ENCODE measurements at places on chromosomes 13 and 19.

DNA sequence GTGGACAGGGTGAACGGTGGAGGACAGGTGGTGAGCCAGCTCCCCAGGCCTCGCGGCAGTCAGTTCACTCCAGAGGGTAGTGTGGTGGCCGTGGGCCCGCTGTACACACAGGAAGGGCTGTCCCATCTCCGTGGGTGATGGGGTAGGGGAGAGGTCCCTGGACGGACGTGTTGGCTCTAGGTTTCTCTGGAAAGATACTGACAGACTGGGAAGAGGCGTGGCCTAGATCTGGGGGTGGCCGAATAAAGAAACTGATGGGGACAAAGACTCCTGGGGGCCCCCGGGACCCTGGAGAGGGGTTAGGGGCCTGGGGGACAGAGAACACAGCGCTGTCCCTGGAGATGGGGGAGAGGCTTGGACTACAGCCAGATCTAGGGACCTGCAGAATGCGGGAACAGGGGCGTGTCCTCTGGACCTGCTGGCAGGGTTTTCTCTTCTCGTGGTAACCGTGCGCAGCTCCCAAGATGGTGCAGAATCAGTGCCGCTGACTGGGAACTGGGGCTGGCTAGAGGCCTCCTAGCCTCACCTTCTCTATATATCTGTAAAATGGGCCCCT is 4.0 kb upstream of the PRAM1 start:
- no peak for DNase-seq

GRCh38 chr13:21117104-21117809 is 55.9 kb upstream of the LATS2 start:
- DNase-seq: no peak

DNA sequence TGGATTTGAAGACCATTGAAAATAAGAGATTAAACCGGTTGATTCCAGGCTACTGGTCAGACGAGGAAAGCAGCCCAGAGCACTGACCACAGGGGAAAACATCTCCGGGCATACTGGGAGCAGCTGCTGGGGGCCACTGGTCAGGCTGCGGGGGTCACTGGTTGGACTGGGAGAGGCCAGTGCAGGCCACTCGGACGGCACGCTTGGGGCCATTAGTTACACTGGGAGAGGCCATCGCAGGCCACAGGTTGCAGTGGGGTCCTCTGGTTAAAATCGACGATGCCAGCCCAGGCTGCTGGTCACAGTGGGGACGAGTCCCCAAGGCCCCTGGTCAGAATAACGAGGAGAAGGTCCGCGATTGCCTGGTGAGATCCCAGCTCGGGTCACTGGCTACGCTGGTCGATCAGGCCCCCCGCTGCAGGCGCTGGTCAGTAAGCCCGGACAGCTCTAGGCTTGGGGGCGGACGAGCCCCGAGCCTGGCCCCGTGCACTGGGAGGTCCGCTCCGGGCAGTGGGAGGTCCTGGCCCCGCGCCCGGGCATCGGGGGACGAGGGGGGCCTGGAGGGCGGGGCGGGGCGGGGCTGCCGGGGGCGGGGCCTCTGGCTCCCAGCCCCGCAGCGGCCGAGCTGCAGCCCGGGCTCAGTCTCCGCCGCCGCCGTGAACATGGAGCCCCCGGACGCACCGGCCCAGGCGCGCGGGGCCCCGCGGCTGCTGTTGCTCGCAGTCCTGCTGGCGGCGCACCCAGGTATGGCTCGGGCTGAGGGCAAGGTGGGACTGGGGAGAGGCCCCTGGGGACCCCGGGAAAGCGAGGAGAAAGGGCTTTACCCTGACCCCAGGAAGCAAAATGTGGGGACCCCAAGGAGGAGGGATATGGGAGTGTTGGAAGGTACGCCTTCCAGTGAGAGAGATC is at the start of gene BCAM:
TSS of gene BCAM (plus strand) at position 641 of the 909 bp plus-strand sequence. CDS start at position 663, 22 bp downstream.
- DNase-seq: no peak

GRCh38 chr19:34985249-34986022 is 14.7 kb upstream of the GRAMD1A start:
- no peak for DNase-seq

DNA sequence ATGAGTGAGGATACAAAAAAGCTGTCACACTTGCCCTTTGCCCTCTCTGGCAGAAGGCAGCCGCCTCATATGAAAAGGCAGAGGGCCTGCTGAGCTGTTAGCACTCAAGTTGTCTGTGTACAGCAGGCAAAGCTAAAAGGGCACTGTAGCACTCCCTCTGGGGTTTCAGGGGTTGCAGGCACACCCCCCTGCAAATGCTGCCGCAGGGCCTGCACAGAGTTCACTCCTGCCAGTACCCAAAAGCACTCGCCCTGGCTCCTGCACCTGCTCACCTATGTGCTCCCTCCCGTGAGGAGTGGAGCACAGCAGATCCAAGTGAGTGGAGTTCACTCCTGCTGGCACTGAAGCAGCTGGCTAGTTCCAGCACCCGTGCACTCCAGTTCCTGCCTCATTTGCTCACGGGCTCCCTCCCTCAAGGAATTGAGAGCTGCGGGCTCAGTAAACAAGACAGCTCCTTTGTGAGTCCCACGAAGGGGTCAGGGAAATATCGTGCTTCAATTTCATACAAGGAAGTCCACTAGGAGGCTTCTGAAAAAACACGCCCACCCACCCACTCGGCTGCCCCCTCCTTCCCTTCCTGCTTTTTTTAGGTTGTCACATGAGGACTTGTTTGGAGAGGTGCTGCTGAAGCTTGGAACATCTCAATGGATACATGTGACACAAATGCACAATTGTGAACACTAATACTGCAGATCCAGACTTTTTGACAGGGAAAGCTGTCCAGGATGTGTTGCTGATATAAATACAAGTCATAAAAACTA is 9.9 kb upstream of the RCBTB2 start:
- no peak for DNase-seq

GRCh38 chr13:46759846-46760245 is 37.1 kb downstream of the ESD start:
- no peak for DNase-seq

GRCh38 chr13:112181336-112182067 is 114.6 kb downstream of the SOX1 start:
- DNase-seq: no peak

- no peak for DNase-seq
Measured at GRCh38 chr19:46602392-46603194, 1.5 kb downstream of the CALM3 start.

GRCh38 chr13:34750078-34750931 is 191.8 kb upstream of the NBEA start:
- no peak for DNase-seq

DNA sequence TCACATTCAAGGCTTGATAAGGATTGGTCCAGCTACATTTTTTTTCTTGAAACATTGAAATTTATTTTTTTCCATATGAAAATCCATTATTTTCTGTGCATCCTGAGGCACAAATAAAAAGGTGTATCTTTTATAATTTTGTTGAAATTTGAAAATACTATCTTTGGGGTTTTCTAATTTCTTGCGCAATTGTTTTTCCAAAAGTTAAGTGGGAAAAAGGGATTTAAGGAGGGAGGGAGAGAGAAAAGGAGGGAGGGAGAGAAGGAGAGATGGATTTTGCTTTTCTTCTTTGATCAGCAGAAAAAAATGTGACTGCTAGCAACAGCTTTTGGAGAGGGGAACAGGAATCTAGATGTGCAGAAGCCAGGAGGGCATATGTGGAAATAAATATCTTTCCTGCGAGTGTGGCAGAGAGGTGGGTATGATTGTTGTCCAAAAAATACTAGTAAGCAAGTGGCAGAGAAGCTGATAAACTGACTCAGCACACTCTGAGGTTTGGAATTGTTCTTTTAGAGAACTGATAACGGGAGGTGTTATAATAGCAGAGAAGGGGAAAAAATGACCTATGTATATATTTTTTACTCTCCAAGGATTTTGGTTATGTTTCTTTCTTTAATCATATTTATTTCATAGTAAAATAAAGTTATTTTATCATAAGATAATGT is 61.2 kb upstream of the EDNRB start:
- DNase-seq: no peak

DNA sequence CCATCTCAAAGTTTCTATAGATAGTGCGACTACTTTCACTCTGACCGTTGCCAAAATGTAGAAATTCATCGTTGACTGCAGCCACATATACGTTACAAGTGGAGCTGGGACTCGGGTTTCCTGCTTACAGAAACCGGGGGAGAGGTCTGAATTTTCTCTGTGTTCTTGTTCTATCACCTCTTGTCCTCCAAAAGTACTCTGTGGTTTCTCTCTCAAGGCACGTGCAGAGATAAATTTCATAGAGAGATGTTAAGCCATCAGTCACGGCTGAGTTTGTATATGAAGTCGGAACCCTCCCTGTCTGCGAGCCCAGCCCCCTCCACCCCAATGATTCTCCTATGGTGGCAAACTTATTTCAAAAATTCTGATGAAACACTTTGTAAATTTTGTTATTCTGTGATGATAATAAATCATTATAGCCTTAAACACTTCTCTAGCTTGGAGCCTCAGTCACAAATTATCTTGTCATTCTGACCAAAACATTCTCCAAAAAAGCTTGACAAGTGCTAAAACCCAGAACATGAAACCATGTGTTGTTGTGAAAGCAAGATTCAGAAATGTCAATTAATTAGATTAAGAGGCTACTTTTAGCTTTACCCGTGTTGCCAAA is 87.5 kb downstream of the TSHZ3 start:
- no peak for DNase-seq
